Natural killer cell treated with Interleukin-12 subunit alpha and Interleukin-12 subunit beta and Interleukin-15 and Interleukin-18, amount 100 ng/mL, for 72 hours (primary cell): ENCODE measurements at places on chromosomes 3 and 15.

DNA sequence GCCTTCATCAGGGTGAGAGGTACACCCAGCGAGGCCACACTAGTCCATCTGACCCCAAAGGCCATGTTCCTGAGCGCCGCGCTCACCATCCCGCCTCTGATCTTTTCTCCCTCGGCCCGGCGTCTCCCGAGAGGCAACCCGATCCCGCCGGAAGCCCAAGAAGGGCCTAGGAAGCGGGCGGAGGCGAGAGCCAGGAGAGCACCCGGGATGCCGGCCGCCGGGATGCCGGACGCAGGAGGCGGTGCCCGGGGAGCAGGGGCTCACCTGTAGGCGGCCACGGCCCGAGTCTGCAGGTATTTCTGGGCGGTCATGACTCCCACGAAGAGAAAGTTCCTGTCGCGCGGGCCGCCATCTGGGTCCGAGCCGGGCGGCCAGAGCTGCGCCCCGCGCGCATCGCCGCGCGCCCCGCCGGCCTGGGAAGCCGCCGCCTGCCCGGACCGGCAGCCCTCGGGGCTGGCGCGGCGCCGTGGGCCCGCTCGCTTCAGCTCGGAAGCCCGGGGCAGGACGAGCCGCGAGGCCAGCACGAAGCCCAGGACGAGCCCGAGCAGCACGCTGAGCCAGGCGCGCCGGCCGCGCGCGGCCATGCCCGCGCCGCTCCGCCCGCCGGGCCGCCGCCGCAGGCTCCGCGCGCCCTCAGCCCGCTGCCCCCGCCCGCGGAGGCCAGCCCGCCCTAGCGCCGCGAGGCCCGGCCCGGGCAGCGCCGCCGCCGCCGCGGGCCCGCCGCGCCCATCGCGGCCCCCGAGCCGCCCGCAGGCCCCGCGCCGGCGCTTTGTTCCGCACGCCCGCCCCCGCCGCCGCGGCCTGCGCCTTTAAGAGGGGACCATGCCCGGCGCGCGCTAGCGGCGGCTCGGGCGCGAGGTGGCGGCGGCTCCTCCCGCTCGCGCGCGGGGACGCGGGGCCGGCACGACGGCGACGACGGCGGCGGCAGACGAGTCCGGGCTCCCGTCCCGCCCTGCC is 697 bp downstream of the CHSY1 start:
- peak; percentile 61 for DNase-seq

GRCh38 chr3:73580343-73580742 is 44.4 kb downstream of the PDZRN3 start:
- no peak for DNase-seq

- peak; percentile 82 for DNase-seq
Measured at GRCh38 chr15:74790080-74790916, 8.4 kb downstream of the CSK start.

- no peak for DNase-seq
Measured at GRCh38 chr3:98388147-98388546, 2.3 kb upstream of the OR5K3 start.

- DNase-seq, result no peak
Measured at GRCh38 chr15:80328496-80328895, 75.7 kb upstream of the ARNT2 start.

DNA sequence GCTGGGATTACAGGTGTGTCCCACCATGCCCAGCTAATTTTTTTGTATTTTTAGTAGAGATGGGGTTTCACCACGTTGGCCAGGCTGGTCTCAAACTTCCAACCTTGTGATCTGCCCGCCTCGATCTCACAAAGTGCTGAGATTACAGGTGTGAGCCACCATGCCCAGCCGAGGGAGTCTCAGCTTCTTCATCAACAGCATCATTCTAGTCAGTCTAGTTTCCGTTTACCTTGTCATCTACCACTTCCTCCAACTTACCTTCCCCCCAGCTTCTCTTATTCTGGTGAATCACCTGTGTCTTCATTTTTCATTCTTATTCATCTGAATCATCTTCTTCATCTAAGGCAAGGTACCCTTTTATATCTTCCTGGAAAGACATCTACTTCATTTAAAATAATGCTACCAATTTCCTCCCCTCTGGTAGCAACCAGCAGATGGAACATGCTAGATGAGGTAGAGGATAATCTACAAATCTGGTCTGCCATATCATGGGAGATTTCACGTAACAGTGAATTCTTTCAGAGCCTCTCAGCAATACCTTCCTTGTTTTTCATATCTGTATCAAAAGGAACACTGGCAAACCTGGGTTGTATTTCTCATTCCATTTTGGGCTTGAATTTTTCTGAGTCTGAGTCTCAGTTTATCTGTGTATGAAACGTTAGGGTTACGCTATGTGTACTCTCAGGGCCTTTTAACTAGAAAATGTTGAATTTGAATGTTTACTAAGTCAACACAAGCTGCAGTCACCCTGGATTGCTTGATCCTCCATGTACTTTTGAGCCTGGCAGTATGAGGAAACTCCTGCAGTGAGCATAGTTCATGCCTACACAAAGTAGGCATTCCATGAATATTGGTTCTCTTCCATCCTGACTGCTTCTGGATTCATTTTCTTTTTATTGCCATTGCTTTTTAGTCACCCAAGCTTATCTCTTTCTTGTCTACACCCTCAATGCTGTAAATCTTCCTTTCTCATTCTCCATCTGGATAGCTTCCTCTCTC is 16.8 kb downstream of the LPP start:
- no peak for DNase-seq

GRCh38 chr15:40280260-40281056 is 2.4 kb downstream of the ANKRD63 start:
- no peak for DNase-seq

DNA sequence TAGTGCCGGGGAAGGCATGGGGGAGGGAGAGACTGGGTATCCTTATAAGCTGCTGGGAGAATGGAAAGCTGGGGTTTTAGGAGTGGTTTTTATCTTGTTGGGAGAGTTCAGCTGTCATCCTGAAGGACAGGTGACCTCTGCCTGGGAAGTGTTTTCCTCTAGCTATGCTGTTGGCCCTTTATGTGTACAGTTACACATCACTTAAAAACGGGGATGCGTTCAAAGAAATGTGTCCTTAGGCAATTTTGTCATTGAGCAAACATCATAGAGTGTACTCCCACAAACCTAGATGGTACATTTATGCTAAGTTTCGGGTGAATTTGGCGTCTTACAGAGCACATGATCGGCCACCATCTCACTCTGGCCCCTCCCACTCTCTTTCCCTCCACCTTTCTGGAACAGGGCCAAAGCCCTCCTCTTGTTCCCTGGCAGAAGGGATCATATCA is 164.3 kb upstream of the NUDT16 start:
- no peak for DNase-seq
